ENCODE measurements at places on chromosomes 3 and 15.

DNA sequence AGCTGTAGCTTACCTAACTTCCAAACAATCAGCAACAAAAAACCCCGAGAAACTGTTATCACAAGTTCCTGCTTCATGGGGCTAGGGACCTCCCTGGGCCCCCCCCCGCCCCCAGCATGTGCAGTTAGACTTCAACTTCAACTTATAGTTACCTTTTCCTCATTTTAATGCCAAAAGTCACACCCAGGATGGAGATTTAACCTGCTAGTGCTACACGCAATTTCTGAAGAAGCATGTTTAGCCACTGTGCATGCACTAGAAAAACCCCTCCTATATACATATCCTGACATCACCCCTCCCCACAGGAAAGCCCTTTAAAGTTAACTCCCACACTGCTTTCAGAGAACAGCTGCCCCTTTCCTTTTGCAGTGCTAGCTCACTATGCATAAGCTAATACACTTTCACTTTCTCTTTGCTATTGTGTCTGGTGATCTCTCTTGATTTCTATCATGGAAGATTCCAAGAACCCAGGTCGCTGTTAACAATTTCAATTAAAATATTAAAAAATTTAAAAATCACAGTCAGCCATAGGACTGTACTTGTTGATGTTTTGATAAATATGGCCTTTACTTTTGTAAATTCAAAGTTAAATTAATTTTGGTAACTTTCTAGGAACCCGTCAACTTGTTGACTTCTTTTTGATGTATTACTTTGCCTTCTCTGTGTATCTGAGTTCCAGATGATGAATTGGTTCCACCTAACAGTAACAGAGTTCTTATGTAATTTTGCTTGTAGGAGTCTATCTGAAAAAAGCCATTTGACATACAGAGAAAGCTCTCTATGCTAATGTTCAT is 75.2 kb upstream of the ACAD9 start:
- DNase-seq, result peak; percentile 94

DNA sequence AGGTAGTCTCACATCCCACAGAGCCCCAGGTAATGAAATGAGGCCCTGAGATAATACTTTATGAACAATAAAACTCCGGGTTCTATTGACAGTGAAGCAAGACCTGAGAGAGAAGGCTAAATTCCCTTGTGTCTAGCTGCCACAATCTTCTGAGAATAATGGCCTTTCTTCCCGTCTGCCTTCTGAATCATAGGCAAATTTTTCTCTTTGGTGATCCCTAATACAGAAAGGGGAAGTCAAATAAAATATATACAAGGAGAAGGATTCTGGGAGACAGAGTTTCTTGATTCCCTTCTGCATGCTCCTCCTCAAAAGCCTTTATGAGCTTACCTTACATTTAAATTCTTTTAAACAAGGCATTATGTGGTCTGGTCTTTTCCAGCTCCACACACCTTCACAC is 29.9 kb upstream of the CCR2 start:
- no peak for DNase-seq

DNA sequence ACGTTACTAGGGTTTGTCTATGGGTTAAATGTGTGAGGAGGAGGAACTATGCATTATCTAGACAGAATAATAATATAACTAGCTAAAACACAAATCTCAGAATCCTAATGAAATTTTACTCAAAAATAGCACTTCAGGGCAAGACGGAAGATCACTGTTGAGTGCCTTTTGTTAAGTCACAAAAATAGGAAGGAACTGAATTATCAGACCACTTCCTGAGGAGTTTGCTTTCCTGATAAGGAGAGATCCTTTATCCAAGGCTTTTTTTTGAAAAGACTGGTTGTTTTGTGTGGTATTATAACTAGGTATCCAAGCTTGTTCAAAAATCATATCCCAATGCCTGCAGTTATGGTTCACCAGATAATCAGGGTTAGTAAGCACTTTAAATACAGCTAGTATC is 34.6 kb downstream of the NR2E3 start:
- no peak for DNase-seq

GRCh38 chr3:115943579-115943978 is 320.3 kb downstream of the GAP43 start:
- no peak for DNase-seq

- no peak for DNase-seq
These were observed 242.6 kb upstream of the RGMA start for GRCh38 chr15:93331545-93332167.

DNA sequence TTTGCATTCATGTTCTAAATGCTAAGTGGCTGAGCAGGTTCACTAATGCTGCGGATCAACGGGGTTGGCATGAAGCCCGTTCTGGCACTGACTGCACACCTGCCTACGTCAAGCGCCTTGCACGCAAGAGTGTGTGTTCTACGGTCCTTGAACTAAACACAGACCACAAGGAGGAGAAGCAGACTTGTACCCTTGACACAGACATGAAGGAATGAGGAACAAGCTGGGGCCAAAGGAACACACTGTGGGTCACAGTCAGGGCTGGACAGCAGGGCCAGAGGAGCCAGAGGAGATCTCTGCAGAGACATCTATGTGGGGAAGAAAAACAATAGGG is 48.0 kb upstream of the LDHAL6B start:
- no peak for DNase-seq

DNA sequence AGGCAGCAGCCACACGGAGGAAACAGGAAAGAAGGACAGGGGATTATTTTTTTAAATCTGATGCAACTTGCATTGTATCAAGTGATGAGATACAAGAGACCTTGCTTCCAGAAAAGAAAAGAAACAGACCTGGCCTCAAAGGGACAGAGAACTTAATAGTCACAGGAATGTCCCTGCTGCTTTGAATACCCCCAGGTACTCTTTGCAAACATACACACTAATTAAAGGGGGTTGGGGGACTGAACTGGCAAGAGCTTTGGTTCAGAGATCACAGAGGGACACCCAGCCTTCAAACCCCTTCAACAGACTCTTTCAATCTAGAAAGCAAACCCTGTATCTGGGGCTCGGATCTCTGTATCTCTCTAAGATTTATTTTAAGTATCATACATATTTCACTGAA is 18.0 kb downstream of the TNIK start:
- DNase-seq, result no peak

GRCh38 chr3:45120359-45121158 is 25.6 kb downstream of the CDCP1 start:
- no peak for DNase-seq

DNA sequence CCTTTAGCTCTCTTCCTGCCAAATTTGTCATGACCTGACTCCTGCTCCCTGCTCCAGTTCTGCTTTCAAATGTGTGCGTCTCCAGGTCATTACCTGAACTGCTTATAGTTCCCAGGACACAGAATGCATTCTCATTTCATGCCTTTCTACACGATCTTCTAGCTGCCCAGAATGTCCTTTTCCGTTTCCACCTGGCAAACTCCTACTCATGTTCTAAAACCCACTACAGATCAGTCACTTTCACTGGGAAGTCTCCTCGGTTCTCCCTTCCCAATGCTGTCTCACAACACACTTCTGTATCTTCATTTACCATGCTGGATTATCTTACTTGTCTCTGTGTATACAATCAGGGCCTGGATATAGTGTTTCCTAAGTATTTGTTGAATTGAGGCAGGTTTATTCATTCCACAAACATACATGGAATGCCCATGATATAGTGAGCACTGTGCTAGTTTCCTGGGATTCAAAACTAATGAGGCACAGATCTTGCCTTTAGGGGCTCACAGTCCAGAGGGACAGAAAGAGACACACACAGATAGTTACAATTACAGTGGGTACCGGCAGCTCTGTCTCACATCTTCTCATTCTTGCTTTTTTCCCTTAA is 1.6 kb upstream of the NOX5 start:
- DNase-seq, result no peak

DNA sequence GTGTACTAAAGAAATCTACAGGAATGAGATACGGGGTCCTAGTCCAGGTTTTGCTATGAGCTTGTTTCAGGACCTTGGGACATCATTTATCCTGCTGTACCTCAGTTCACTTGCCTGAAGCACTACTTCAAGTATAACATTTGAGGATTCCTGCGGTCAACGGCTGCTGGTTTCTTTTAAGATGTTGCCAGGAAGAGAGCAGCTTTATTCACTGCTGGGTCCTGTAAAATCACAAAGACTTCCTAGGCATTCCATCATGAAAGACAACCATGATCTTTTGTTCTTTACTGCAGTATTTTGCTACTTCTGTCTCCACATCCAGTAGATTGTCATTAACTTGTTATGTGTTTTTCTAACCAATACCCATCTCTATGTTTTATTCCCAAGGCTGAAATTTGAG is 61.0 kb upstream of the PYDC2 start:
- DNase-seq, result no peak

GRCh38 chr15:96381463-96381862 is 51.0 kb downstream of the NR2F2 start:
- DNase-seq, result no peak

GRCh38 chr3:196641333-196642054 is 2.0 kb downstream of the NRROS start:
- peak; percentile 71 for DNase-seq

DNA sequence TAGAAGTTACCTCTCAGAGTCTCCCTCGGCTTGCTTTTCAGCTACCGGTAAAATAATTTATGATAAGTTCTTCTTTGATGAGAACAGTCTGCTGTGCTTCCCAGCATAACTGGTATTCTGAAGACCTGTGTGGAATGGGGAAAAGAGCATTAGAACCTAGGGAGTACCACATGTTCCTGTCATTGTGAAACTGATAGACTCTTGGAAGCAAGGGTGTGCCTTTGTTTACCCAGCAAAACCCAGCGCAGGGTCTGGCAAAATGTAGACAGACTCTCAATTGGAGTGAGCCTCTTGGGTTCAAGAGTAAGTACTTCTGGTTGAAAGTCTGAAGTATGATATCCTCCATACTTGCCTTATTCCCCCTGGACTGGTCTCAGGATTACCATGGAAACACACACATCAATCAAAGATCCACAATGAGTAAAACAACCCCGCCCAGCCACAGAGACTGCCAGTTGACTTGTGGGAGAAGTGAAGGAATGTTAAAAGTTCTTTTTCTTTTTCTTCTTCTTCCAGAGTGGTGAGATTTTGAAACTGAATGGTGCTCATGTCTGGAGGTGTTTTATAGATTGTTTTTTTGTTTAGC is 652.4 kb upstream of the NAALADL2 start:
- DNase-seq, result no peak

DNA sequence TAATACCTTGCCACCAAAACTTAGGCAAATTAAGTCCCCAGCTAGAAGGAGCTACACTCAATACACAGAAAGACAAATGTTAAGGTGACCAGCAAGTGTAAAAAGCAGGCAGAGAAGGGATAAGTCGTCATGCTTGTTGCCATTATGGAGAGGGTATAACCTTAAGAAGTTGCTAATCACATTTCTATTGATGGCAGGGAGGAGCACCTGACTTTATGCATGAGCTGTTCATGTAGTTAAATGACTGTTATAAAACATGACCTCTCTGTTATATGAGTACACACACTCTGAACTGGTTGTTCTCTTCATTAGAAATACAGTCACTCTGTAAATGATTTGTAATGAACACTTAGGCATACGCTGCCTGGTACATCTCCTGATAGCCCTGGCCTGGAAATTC is 6.6 kb upstream of the CCNL1 start:
- no peak for DNase-seq

GRCh38 chr3:158792709-158793108 is 9.1 kb upstream of the MFSD1 start:
- no peak for DNase-seq

DNA sequence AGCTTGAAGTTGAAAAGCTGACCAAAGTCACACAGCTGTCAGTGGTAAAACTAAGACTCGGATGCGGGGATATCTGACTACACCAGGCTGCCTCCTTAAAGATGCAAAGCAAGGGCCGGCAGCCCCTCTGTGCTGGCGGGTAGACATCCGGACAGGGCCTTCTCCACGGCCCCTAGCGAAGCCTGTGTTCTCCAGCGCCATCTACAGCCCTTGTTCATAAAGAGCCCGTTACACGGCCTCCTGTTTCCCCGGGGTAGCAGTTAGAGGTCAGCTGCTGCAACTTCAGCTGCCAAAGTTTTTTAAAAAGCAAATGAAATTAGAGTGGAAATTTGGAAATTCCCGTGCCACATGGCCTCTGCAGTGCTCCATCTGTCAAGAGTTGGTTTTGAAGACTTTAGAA is 383.0 kb downstream of the TBL1XR1 start:
- DNase-seq, result peak; percentile 27

GRCh38 chr3:14678015-14678503 is 3.1 kb downstream of the C3orf20 start:
- DNase-seq, result no peak

DNA sequence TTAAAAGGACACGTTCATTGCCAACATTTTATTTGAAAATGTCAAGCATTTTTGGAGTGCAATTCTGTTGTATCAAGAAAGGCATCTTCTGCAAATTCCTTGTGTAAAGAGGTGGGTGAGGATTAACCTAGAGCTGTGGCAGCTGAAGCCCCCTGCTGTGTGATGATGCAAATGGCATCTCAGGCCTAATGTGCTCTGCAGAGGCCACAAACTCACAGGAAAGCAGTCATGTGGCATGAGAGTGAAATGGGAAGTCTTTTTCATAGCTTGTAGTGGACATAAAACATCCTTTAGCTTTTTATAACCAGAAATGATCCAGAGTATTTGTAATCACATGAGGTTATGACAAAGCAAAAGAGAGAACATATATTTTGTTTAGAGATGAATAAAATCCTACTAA is 6.4 kb downstream of the CADM2 start:
- DNase-seq, result no peak

GRCh38 chr3:17088017-17088416 is 203.3 kb downstream of the PLCL2 start:
- no peak for DNase-seq

DNA sequence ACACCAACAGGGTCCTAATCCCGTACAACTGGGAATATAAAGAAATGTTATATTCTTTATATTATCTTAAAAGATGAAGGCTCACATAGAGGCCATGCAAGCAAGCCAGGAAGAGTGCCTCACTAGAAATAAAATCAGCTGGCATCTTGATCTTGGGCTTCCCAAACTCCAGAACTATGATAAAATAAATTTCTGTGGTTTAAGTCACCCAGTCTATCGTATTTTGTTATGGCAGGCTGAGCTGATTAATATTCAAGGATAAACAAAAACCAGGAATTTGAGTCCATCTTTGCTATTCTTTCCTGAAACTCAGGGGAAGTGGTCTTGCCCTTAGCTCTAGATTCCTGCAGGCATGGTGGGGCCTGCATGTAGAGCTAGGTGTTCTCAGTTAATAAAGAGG is 42.7 kb downstream of the ATOSA start:
- no peak for DNase-seq

DNA sequence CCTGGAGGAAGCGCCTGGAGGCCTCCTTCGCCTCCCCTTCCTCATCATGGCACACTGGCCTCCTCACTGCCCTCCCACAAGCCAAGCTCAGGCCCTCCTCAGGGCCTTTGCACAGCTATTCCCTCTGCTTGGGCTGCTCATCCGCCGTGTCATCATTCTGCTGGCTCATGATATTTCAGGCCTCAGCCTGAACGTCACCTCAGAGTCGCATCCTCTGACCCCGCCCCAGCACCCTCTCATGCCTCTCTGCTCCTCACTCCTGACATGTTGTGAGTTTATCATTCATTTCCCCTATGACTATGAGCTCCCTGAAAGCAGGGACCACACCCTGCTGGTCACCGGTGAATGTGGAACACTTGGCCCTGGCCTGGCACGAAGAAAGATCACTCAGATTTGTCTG is 20.7 kb upstream of the POC1A start:
- no peak for DNase-seq

GRCh38 chr3:145219355-145220235 is 941.4 kb downstream of the PLOD2 start:
- DNase-seq, result no peak

- no peak for DNase-seq
These were observed 62.8 kb downstream of the MEGF11 start for GRCh38 chr15:66190746-66191145.

Data from activated CD4-positive, alpha-beta T cell treated with anti-CD3 and anti-CD28 coated beads, Interleukin-2, Interleukin-4, amounts not matched to agents 100 ng/mL and 50 ng/mL, durations not matched to agents 16 hours and 8 hours (primary cell).